ENCODE measurements at places on chromosomes 5 and 9.

GRCh38 chr5:130424341-130424740 is 520.1 kb downstream of the CHSY3 start:
- DNase-seq: no peak

DNA sequence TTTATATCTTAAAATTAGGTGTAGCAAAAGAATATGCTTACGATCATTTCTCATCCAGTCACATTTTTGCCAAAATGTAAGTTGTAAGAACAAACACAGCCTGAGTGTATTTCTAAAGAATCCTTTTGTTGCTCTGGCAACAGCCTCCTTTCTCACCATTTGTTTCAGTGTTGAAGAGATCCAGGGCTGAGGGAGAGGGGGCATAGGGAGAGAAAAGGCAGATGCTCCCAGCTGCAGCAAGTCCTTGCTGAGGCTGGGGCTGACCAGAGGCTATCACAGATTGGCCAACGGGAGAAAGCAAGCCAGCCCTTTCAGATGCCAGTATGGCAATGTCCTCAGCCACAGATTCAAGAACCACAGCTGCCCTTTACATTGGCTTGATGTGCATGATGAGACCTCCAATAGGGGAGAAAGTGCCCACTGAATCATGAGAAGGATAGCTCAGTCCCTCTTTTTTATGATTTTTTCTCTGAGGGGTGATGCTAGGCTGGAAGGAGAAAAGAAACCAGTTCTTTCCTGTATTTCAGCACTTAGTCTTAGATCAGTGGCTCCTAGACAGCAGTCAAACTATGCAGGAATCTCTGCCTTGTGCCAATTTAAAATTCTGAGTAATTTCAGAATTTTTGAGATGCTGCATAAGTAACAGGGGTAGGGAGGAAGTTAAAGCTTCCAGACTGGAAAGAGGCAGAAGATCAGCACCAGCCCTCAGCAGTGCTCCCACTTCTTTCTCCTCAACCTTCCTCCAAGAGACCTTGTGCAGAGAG is 142.1 kb downstream of the LHFPL2 start:
- no peak for DNase-seq

DNA sequence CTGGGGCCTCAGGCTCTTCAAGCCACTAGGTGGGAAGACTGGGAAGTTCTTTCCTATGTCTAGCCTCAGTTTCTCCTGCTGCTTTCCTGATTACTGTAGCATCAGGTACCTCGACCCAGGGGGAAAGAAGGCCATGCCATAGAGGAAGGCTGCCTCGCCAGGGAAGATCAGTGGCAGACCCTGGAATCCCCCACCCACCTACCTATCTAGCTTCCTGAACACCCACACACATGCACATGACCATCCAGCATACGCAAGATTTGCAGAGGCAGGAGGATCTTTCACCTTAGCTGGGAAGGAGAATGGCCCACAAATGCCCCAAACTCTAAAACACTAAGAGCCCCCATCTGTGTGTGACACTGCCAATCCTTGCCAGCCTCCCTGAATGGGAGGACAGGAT is 8.0 kb downstream of the NR5A1 start:
- no peak for DNase-seq

DNA sequence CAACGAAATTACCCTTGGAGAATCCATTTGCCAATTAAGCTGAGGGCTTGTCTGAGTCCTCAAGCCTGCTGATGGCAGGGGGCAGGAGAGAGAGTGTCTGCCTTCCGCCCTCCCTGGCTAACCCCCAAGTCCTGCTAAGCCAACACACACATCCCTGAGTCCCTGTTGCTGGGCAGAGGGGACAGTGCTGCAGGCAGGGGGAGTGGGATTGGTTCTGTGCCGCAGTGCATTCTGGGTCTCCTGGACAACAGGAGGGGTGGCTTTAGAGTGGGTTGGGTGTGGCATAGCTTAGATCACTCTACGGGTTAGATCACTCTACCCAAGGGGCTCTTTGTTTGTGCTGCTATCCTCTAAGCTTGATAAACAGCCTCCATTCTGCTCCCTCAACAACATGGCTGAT is 427.7 kb downstream of the CDK5RAP2 start:
- no peak for DNase-seq

GRCh38 chr9:87880116-87880515 is 2.6 kb upstream of the SPATA31E1 start:
- DNase-seq: no peak

DNA sequence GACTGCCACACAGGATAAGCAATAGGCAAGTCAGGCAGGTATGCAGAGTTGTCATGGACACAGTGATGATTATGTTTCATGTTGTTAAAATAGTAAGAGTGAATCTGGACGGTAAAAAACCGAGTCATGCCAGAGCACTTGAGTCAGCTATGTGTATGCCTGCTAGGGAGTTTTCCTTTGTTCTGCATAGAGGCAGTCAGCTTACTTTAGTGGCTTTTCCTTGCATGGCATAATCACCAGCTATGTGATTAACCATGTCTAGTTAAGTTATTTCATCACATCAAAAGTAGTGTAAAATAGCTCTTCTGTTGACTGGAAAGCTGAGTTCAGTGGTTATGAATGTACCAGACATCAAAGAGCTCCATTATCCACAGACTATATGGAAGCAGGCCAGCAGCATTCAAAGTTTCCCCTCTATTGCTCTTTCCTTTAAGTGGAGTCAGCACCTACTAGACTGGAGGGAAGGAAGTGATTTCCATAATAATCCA is 989.8 kb downstream of the TLE1 start:
- DNase-seq: no peak

GRCh38 chr5:146947181-146947941 is 68.8 kb upstream of the PPP2R2B start:
- DNase-seq: no peak

GRCh38 chr5:150436141-150436680 is 13.3 kb downstream of the RPS14 start:
- peak; percentile 88 for DNase-seq

GRCh38 chr9:135229701-135230385 is 142.4 kb downstream of the OLFM1 start:
- DNase-seq: no peak

GRCh38 chr9:76373173-76373783 is 20.9 kb downstream of the RFK start:
- no peak for DNase-seq

GRCh38 chr5:60677850-60678664 is 21.9 kb downstream of the DEPDC1B start:
- no peak for DNase-seq

Measured in activated T-cell treated with anti-CD3 and anti-CD28 coated beads for 24 hours (primary cell).